ENCODE measurements at places on chromosomes 4 and X.
A peak's percentile ranks its signal among the peaks of the same experiment; 100 is the strongest.

- DNase-seq = no peak
Observed at GRCh38 chr4:175971388-175972179, 94.1 kb upstream of the WDR17 start.

DNA sequence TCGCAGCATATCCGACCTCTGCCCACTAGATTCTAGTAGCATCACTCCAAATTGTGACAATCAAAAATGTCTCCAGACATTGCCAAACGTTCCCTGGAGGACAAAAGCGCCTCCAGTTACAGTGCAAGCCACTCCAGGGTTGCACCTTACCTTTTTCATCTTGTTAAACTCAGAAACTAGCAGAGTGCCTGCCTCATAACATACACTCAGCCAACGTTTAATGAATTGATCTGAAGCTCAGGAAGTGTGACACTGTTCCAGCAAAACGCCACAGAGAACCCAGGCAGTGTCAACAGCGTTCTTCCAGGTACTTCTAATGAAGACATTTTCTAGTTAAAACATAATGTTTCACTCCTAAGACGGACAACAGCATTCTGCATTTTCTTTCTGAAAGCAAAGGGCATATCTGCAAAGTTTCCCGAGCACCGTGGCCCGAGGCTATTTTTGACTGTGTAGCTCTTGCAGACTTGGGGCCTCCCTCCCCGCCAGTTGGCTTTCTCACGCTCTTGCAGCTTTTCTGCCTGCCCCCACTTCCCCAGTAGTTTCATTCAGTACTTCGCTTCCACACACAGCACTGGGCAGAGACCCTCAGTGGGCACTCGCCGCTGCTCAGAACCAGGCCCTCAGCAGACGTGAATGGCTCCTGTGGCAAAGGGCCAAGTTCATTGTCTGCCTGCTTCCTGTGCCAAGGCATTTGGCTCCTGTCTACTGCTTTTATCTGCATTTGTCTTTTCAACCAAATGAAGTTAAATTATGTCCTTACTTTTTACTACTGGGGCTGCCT is 133.4 kb upstream of the TTC29 start:
- DNase-seq = no peak

GRCh38 chr4:42398171-42398870 is 1.0 kb downstream of the SHISA3 start:
- no peak for DNase-seq

DNA sequence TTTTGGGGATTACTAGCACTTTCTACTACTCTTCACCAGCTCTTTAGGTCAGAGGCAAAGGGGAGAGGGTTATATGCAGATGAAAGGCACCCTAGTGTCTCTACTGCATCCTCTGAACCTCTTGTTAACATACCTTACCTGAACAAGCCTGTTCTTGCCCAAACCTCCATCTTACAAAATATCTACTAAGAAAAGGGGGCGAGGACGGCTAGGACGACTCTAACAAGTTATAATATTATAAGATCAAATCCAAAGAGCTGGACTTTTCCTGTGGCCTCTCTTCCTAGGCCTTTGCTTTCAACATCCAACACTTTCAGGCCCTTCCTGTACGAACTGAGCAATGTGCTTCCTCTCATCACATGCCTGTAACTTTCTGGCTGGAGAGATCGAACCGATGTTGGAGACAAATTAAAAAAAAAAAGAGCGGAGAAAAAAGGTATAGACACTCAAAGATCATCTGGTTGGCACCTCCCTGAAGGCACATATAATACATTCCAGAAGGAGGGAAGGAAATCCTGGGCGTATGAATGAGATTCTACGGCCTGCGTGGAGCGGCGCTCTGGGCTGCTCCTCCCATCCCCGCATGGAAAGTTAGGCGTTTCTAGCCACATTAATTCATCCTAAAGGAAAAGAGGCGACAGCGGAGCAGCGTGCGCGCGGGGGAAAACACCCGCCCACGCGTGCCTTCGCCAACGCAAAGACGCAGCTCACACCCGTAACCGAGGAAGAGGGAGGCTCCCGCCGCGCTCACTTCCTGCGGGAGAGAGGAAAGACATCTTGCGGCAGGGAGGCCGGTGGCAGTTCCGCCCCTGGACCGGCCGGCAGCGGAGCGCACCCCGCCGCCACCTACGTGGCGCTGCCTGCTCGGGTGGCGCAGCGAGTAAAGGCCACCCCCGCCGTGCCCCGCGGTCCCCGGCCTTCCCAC is 808 bp downstream of the PRDM5 start:
- peak; percentile 27 for DNase-seq

DNA sequence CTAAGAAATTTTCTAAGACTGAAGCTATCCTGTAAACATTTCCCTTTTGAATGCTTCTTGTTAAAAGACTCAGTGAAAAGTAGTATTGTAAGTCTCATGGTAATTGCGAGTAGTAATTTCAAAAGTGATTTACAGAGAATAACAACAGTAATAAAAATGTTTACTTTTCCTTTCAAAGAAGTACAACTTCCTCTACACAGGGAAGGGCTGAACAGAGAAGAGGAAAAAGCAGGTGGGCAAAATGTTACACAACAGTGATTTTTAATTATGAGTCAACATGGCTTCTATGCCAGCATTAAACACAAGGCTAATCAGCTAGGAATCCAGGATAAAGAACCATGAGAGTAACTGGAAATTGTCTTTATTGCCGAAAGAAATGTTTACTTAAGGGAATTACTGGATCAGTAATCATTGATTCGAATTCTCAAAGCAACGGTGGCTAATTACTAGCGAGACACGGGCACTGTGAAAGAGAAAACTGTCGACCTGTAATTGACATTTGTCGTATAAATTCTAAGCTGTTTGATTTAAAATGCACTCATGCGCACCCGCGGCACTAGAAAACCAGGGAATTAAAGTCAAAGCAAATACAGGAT is 15.4 kb downstream of the UTP3 start:
- DNase-seq = no peak

DNA sequence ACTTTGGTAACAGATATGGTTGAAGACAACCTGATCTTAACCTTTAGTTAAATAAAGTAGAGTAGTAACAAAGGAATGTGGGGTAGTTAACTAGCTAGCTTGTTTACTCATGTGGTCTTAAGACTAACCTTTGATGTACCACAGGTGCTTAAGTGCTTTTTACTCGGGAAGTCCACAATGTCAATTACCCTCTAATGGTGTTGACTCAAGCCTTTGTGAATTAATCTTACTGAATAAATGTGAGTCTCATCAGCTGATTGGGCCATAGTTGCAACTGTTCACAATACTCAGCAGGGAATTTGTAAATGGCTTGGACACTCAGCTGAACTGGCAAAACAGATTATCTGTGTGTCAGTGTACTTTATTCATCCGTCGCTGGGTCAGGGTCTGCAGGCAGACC is 119.0 kb upstream of the UGT8 start:
- no peak for DNase-seq

DNA sequence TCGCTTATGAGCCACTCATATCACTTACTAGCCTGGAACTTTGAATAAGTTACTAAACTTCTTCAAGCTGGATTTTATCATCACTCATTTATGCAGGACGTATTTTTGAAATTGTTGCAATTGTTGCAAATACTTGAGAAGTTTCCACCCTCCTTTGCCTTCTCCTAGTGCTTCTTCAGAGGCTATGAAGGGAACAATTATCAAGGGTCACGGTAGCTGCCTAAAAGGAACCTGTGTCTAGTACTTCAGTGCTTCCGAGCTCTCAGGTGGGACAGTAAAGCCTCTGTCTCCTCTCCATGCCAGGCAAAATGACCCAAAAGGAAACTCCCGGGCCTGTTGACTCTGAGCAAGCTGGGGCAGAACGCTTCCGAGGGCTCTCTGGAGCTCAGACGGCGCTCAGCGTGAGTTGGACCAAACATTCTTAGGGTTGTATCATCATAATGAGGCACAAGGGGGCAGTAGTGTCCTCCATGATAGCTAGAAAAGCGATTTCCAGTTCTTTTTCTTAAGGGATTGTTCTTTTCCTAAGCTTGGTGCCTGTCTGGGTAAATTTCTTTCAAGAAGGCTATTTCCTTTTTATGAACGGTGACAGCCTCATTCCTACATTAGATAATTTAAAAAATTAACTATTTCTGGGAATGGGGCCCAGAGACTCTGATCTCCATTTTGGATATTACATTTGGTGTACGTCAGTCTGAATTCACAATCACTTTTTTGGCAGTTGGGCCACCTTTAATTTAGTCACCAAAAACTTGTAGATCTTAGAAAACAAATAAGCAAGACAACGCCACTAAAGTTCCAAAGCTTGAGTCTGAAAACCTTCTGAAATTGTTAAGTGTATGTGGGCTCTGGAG is 73.1 kb downstream of the PACRGL start:
- DNase-seq = no peak

- DNase-seq = no peak
Observed at GRCh38 chrX:17613979-17614588, 123.2 kb upstream of the SCML1 start.

DNA sequence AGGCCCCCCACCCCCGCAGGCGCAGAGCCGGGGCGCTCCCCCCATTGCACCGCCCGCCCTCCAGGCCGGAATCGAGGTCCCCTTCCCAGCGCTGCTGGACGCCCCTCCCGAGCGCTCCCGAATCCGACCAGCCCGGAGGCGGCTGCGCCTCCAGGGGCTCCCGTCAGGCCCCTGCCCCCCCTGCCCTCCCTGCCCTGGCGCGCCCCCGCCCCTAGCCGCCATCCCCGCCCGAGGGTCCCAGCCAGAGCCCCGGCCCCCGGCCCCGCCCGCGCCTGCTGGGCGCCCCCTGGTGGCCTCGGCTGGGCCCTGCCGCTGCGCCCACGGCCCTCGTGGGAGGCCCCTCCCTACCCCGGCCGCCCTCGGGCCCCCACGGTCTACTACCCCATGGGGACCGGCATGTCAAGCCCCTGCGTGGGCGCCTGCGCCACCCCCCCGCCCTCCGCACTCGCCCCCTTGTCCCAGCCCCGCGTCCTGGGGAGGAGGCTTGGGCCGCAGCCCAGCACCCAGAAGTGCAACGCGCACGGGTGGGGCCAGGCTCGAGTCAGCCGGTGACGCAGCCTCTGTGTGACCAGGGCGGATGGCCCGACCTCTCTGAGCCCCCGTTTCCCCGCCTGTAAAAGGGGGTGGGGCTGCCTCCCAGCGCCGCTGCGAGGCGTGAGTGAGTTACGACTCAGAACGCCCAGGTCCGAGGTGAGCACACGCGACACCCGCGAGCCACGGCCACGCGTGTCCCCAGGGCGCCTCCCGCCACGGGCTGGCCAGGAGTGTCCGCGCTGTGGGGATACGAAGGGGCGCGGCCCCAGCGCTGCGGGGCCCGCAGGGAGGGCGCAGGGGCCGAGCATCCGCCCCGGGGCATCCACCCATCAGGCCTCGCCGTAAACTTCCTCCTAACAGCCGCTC is 104.9 kb downstream of the FAM53A start:
- peak; percentile 70 for DNase-seq

- DNase-seq = no peak
Observed at GRCh38 chr4:87074121-87074488, 139.3 kb downstream of the AFF1 start.

- no peak for DNase-seq
Observed at GRCh38 chr4:31237233-31237632, 517.1 kb downstream of the PCDH7 start.

DNA sequence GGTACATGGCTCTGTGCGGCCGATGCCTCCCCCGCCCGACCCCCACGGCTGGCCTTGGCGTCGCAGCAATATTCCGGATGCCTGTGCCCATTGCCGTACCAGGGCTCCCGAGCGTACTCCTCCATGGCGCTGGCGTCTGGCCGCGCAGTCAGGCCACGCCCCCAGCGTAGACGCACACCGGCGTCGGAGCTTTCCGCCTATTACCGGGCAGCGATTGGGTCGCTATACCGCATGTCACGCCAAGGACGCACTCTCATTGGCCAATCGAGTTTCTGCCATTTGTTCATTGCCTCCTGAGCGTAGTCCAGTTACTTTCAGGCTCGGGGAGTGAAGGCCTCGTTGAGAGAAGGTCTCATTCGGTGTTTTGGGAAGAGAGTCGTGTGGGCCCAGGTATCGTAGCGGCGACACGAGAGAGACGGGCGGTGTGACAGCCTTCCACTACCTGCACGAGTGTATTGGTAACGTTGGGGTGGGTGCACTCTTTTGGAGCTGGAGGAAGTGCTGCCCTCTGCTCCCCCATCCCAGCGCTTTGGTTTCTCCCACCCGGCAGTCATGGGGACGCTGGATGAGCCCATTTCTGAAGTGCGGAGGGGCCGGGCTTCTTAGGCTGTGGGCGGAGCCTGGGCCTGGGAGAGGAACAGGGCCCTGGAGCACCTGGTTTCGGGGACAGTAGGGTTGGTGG is at the start of the genes PQBP1 and TIMM17B:
Gene PQBP1, plus strand, starts transcription at position 306 of the 682 bp plus-strand sequence. CDS start 580 bp downstream, outside the sequence.
Gene TIMM17B, minus strand, starts transcription at position 144 of the 682 bp plus-strand sequence. Its CDS starts 19 bp downstream, at position 125.
- peak; percentile 72 for DNase-seq

DNA sequence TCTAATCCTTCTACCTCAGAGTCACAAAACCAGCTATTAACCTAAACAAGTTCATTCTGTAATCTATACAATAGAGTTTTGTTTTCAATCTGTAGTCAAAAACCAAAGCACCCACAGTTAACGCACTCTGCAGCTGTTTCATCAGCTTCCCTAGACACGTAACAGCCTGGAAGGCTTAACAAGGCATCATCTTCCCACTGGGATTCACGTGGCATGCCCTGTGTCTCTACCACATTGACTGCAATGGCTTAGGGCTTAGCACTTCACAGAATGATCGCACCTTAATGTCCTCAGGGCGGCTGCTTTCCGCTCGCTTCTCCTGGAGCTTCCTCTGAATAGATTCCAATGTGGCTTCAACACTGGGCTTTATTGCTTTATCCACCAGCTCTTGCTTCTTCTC is 49.7 kb upstream of the NAP1L5 start:
- DNase-seq = no peak

DNA sequence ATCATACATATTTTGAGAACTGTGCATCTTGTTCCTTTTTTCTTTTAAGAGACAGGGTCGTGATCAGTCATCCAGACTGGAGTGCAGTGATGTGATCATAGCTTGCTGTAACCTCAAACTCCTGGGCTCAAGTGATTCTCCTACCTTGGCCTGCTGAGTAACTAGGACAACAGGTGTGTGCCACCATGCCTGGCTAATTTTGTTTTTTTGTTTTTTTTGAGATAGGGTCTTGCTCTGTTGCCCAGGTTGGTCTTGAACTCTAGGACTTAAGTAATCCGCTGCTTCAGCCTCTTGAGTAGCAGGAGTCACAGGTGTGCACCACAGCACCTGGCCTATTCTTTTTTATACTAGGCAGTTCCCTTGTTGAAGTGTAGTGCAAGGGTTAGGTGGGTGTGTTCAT is 24.6 kb downstream of the KDM6A start:
- no peak for DNase-seq

DNA sequence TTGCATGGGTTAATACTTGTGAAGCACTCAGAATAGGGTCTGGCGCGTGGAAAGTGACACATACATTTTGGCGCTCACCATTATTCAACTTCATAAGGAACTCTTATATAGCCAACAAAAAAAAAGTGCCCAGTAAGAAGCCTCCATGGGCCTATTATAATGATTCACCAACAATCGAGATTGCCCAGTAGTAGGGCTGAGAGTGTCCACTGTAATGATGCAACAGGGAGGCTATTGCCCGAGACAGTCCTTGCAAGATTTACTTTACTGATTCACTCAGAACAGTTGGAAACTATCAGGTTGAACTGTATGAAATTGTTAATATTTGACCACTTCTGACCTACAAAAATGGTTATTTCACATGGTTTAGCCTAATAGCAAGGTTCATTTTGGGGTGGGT is 86.0 kb downstream of the PJA1 start:
- DNase-seq = no peak

All from stimulated activated CD8-positive, alpha-beta memory T cell treated with anti-CD3 and anti-CD28 coated beads, Interleukin-12 subunit alpha, Interleukin-12 subunit beta, amount 100 ng/mL, for 4 hours (primary cell).